Esophagus muscularis mucosa (tissue), 4 donors: ENCODE measurements at places on chromosomes 4 and X. TPM values are rescaled to one million over a fixed set of nuclear protein-coding genes. Genes with fewer than 3 reads are reported as not detected.

Gene FAM133A
- not detected for total RNA-seq

GRCh38 chr4:154485127-154485773 is 6.3 kb downstream of the DCHS2 start:
- H3K36me3 ChIP-seq = no peaks in the 10 kb centered on the region
- no peak overlapping the region for H3K4me3 ChIP-seq
- no peaks in the 10 kb centered on the region for H3K27me3 ChIP-seq

Gene SPATA4
- 1.0 TPM for total RNA-seq

- no peaks in the 10 kb centered on the region for H3K4me1 ChIP-seq
- H3K4me3 ChIP-seq = no peak overlapping the region
- H3K27me3 ChIP-seq = no peaks in the 10 kb centered on the region
- H3K36me3 ChIP-seq = no peaks in the 10 kb centered on the region
Measured at GRCh38 chr4:94127707-94128328, 79.8 kb upstream of the SMARCAD1 start.

- no peak for DNase-seq
- no peak overlapping the region for H3K27ac ChIP-seq
- no peak overlapping the region for H3K4me3 ChIP-seq
- no peaks in the 10 kb centered on the region for H3K27me3 ChIP-seq
- H3K4me1 ChIP-seq = no peaks in the 10 kb centered on the region
Measured at GRCh38 chr4:7660176-7661039, 225.7 kb upstream of the PSAPL1 start.
